ENCODE measurements at places on chromosomes 16 and 17.
A peak's percentile ranks its signal among the peaks of the same experiment; 100 is the strongest.

- no peak for DNase-seq
Measured at GRCh38 chr17:50153650-50154575, 3.4 kb upstream of the PPP1R9B start.

DNA sequence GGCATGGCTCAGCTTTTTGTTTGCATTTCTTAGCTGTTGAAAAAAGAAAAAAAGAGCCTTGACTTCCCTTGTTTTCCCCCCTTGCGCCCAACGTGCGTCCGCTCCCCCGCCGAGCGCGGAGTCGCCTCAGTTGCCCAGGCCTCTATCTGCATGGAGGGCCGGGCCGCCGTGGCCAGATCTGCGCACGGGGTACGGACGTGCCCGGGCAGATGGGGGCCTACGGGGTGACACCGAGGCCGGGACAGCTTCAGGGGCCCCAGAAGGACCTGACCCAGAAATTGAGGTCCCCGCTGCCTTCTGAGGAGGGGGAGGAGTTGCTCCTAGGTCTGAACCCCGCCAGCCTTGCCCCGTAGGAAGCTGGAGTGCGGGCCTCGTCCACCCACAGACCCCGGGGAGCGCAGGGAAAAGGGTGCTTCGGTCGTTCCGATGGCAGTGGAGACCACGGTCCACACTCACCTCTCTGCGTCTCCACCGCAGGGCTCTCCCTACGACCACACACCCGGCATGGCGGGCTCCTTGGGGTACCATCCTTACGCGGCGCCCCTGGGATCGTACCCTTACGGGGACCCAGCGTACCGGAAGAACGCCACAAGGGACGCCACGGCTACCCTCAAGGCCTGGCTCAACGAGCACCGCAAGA is 1.5 kb downstream of the IRX5 start:
- DNase-seq: peak; percentile 26

DNA sequence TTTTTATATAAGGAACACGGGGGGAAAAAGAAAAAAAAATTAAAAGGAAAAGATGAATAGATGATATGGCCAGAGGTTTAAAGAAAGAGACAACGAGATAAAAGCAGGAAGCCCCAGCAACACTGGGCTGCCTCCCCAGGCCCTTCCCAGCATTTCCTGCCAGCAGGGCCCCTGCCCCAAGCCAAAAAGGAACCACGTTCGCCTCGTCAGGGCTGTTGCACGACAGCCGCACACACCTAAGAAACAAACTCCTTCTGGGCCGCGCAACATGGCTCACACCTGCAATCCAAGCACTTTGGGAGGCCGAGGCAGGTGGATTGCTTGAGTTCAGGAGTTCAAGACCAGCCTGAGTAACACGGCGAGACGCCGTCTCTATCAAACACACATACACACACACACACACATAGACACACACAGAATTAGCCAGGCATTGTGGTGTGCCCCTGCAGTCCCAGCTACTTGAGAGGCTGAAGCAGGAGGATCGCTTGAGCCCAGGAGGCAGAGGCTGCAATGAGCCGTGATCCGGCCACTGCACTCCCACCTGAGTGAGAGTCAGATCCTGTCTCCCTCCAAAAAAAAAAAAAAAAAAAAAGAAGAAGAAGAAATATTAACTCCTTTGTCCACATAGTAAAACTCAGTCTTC is 83.0 kb downstream of the ANKRD11 start:
- no peak for DNase-seq

GRCh38 chr17:65733314-65733713 is 171.9 kb upstream of the AXIN2 start:
- no peak for DNase-seq

DNA sequence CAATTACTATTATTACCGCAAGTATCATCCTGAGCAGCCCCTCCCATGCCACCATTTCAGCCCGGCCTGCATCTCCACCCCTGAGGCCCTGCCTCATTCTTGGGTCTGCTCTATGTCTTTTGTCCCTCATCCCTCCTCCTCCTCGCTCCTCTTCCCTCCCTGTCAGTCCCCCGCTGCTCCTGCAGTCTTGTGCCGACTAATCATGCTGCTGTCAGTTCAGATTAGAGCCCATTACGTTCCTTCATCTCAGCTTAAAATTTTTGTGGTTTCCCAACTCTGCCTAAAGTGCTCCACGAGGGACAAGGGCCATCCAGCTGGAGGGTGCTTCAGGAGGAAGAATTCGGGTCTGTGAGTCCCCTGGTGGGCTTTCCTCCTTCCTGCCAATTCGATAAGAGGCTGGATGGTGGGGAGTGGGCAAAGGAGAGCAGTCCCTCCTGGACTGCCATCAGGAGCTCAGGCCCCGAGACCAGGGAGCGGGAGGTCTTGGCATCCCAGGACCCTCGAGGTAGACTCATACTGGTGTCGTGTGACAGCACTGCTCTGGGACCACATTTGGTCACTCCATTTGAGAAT is 32.9 kb upstream of the GOSR2 start:
- DNase-seq: no peak

DNA sequence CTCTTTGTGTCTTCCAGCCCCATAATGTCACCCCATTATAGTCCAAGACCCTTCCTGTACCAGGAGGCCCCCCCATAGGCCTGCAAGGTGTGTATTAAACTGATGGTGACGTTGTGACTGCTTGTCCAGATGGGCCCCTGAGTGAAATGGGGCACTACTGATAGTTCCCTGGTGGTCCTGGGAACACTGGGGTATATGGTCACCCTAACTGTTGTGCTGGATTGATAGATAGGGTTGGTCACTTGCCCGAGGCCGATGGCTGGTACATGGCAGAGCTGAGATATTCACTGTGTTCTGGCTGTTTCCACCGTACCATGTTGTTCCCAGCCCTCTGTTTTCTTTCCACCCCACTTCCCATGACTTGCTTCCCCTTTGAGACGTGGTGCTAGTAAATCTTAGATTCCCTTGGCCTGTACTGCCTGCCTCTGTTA is 4.3 kb downstream of the CNP start:
- DNase-seq: no peak

DNA sequence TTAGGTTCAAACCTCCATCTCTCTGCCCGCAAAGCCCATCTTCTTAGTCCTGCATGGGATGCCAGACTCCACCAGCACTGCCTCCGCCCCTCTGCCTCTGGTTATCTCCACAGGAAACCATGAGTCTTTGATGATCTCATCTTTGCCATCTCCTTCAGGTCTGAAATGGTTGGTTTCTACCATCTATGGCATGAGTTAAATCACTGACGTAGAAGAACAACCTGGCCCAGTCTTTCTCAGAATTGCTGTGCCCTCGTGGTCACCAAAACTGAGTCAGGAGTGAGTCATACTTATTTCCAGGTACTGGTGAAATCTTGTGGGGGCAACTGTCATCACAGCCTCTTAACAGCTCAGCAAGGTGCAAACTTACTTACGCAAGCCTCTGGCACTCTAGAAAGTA is 468.7 kb upstream of the C16orf82 start:
- DNase-seq: no peak

- peak; percentile 81 for DNase-seq
Measured at GRCh38 chr16:75097941-75098901, 18.4 kb downstream of the LDHD start.

GRCh38 chr16:11526655-11527350 is 59.9 kb downstream of the LITAF start:
- DNase-seq: no peak

GRCh38 chr17:47808036-47808829 is 13.4 kb downstream of the OSBPL7 start:
- DNase-seq: no peak

GRCh38 chr16:48503779-48504178 is 106.2 kb downstream of the N4BP1 start:
- no peak for DNase-seq

DNA sequence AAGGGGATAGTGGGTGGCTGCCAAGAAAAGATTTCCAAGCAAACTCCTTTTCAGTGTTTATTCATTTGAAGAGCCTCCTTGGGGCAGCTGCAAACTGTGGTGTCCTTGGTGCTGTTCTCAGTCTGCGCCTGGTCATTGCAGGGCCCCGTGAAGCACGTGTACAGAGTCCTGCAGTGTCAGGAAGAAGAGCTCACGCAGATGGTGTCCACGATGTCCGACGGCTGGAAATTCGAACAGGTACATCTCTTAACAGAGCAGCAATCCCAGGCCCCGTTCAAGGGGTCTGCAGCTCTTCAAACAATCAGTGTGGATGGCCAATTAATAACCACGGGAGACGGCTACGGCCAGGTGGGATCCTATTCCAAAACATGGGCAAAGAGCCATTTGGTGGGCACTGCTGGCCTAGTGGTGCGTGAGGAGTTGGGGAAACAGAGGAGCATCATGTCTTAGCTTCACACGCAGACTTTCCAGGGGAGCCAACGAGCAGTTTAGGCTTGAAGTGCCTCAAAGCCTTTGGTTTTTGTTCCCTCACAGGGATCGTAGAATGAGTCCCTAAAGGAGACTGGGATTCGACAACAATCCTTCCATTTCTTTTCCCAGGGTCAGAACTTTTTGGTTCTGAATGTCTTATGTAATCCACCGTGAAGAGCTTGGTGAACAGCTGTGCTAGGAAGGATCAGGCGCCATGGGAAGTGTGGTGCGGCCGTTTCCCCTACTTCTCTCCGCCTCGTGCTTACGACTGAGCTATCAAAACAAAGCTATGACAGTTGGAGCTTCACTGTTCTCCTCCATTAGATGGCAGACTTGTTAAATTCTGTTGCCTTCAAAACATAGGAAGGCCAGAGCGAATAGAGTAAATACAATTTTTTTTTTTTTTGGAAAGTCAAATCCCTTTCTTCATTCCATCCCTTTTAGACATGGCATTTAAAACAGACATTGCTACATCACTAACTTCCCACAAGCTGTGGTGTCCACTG is 12.6 kb downstream of the KCTD2 start:
- DNase-seq: peak; percentile 47

DNA sequence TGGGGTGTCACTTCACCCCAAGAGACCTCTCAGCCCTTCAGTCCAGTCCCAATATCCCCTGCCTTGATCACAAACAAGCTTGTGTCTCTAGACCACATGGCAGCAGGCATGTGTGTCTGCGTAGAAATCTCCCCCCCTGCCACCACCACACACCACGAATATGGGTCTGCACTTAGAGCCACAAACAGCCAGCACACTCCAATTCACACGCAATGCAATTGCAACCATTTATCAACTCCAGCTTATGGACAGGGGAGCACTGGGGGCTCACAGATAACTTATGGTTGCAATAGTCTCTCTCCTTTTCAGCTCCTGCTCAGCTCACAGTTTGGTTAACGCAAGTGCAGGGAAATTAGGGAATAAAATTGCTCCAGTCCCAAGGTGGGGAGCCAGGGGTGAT is 2.6 kb downstream of the HOXB9 start:
- no peak for DNase-seq

GRCh38 chr17:75830164-75831031 is 13.8 kb downstream of the UNC13D start:
- peak; percentile 65 for DNase-seq

DNA sequence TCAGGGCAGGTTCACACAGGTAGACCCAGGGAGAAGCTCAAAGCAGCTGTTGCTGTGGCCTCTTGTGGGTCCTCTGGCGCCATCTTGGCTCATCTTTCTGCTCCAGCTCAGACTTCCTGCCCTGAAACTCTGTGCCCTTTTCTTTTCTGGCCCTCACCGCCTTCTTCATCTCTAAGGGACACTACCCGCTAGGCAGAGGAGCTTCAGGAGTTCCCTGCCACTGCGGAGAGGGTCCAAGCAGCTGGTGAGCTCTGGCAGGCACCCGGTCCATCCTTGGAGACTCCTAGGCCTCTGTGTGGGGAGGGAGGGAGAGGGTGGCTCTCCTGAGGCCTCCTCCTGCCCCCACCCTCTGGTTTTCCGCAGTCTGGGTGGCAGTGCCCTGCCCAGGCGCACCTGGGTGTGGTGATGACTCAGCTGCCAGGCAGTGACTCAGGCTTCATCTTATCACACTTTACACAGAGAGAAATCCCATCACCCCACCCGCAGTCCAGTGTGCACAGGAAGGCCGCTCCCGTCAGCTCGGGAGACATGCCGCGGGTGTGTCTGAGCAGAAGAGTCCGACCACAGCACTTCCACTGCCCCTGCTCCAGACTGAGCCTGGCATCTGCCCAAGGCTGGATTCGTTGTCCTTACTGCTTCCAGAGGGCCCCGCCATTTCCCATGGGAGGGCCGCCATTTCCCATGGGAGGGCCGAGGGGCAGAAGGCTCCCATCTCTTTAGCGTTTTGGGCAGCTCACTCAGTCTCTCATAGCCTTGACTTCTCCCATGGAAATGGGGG is 7.3 kb downstream of the NT5C start:
- DNase-seq: no peak

GRCh38 chr16:8963010-8963820 is 491 bp downstream of the USP7 start:
- no peak for DNase-seq

DNA sequence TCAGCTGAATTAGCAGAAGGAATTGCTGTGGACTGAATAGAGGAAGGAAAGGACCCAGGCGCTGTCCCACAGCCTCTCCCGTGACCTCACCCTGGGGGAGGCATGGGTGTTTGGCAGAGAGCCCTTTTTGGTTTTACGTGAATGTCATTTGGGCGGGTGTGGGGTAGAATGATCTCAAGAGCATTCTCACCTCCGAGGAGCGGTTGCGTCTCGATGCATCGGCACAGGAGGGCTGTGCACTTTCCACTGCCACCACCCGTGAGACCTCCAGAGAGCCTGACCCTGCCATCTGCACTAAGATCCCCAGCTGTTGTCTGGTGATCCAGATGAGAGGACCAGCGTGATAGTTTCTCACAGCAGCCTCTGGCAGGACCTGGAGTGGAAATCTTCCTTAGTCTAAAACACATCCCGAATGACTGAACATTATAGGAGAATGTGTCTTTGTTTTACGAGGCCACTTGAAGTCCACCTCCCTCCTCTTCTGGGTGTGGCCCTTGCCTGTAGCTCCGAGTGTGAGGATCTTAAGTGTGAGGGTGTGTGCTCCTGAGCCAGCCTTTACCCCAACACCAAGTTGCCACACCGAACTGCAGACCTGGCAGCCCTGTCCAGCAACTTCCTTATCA is 29.3 kb downstream of the FOXK2 start:
- no peak for DNase-seq
